ENCODE measurements at places on chromosomes 7 and 10. TPM values are rescaled to one million over a fixed set of nuclear protein-coding genes. Genes with fewer than 3 reads are reported as not detected.

The VWA2 gene
- not detected for total RNA-seq

The THNSL1 gene
- total RNA-seq: 0.82 TPM

DNA sequence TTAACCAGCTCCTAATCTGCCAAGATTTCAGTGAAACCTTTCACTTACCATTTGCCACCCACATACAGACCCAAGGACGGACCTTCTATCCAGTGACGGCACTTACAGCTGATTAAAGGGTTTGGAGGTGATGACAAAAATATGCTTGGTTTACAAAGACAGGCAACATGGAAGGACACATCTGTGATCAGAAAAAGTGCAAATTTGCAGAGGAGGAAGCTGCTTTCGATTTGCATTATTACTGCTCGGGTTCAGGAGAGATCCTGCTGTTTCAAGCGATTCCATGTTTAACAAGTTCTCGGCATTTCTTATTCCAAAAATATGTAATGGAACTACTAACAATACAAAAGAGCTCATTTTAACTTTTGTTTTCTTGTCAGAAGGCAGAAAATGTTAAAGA is 109.0 kb downstream of the JAZF1 start:
- peaks cover 6% of the 10 kb centered on the region for H3K4me1 ChIP-seq
- no peak overlapping the region for H3K27ac ChIP-seq
- H3K4me3 ChIP-seq: no peak overlapping the region
- no peaks in the 10 kb centered on the region for H3K36me3 ChIP-seq
- no peaks in the 10 kb centered on the region for H3K27me3 ChIP-seq

The CYP2E1 gene
- 0.97 TPM for total RNA-seq

DNA sequence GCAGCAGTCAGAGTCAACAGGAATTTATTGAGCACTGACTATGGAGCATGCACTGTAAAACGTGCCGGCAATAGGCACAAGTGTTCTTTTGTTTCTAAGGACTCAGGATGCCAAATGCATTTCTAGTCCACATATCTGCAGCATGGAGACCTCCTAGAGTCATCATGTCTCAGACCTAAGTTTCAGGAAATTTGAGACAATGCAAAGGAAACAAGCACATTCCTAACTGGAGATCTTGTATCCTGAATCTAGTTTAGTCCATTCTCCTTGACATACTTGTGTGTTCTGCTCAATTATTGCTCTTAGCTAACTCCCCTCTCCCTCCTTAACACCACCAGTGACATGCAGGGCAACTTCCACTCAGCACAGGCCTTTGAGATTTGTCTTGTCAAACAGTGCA is 173.2 kb downstream of the ZNF438 start:
- no peak for DNase-seq
- no peak overlapping the region for H3K4me3 ChIP-seq
- no peaks in the 10 kb centered on the region for H3K36me3 ChIP-seq
- peak overlapping the region; percentile 69 for H3K27ac ChIP-seq

DNA sequence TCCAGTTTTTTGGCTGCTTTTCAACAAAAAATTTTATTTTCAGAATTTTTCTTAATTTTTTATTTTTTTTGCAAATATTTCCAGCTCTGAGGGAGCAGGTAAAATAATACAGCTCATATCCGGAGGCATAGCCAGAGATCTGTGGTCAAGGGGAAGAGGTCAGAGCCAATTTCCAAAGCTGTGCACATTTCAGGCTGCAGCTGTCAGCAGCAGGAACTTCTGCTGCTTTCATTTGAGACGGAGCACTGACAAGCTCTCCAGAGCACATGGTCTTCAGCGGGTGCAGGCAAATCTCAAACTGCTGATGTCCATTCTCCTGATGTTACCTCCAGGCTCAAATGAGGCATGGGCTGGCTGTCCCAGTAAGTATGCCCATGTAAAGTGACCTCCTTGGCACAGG is 31.1 kb downstream of the SLC26A4 start:
- H3K27ac ChIP-seq: no peak overlapping the region
- no peaks in the 10 kb centered on the region for H3K27me3 ChIP-seq
- no peaks in the 10 kb centered on the region for H3K36me3 ChIP-seq

DNA sequence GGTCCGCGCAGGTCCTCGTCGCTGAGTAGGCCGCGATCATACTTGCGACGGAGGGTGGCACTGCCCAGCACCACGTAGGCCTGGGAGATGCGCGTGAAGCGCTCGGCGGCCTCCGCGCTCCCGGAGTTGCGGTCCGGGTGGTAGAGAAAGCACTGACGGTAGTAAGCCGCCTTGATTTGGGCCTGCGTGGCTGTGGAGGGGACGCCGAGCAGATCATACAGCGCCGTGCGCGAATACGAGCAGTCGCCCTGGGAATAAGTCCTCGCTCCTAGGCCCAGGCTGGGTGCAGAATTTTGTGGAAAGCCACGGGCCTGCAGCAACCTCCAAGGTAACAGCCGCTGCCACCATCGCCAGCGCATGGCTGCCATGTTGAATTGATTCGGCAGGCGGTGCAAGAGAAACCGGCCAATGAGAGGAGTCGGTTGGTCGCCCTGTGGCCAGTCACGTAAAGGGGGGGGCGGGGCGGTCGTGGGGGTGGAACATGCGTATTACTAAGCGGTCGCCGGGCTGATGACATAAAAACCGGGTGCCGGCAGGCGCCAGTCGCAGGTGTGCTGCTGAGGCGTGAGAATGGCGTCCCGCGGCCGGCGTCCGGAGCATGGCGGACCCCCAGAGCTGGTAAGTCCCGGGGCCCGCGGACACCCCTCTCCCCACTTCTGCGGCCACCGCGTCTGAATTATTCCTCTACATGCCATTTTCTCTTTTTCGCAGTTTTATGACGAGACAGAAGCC is at the start of the genes BUD23 and DNAJC30:
Gene BUD23 (plus strand): TSS at position 542 of the 732 bp plus-strand sequence. CDS start 29 bp downstream, at position 571.
Gene DNAJC30 (minus strand): TSS at position 398 of the 732 bp plus-strand sequence. CDS start 30 bp downstream, at position 368.
- peaks cover 19% of the 10 kb centered on the region for H3K36me3 ChIP-seq
- peak within 1 kb of the TSS; percentile 96 for H3K27ac ChIP-seq
- DNase-seq: peak; percentile 98
- peaks cover 36% of the 10 kb centered on the region for H3K4me1 ChIP-seq

The SEMA4G gene
- 1.1 TPM for total RNA-seq
